ENCODE measurements at places on chromosomes 12 and 14. TPM values are rescaled to one million over a fixed set of nuclear protein-coding genes. Genes with fewer than 3 reads are reported as not detected.

GRCh38 chr14:63773504-63773903 lies 45.6 kb upstream of the SGPP1 start:
- no peaks in the 10 kb centered on the region for H3K27me3 ChIP-seq
- H3K27ac ChIP-seq: no peak overlapping the region
- H3K4me1 ChIP-seq: peaks cover 2% of the 10 kb centered on the region
- no peak for DNase-seq

GRCh38 chr14:93112891-93113677 lies 2.6 kb downstream of the ITPK1 start:
- H3K36me3 ChIP-seq: peaks cover 4% of the 10 kb centered on the region
- no peaks in the 10 kb centered on the region for H3K27me3 ChIP-seq
- DNase-seq: peak; percentile 81
- peak overlapping the region; percentile 82 for H3K4me3 ChIP-seq
- H3K27ac ChIP-seq: no peak overlapping the region

DNA sequence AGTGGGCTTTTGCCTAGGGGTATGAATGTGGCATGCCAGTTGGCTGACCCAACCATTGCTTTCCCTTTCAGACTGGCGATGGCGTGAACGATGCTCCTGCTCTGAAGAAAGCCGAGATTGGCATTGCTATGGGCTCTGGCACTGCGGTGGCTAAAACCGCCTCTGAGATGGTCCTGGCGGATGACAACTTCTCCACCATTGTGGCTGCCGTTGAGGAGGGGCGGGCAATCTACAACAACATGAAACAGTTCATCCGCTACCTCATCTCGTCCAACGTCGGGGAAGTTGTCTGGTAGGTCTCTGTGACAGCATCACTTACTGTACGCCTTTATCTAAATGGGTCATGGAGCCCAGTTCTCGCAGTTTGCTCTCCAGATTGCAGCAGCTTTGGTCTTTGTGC lies 61.1 kb downstream of the ATP2A2 start:
- peaks cover 93% of the 10 kb centered on the region for H3K36me3 ChIP-seq
- H3K27me3 ChIP-seq: no peaks in the 10 kb centered on the region
- no peak overlapping the region for H3K27ac ChIP-seq
- H3K4me1 ChIP-seq: no peaks in the 10 kb centered on the region
- H3K4me3 ChIP-seq: no peak overlapping the region

The SERPINA5 gene
- total RNA-seq: 0.14 TPM

- peaks cover 20% of the 10 kb centered on the region for H3K4me1 ChIP-seq
- no peak overlapping the region for H3K27ac ChIP-seq
- no peaks in the 10 kb centered on the region for H3K27me3 ChIP-seq
- no peak overlapping the region for H3K4me3 ChIP-seq
- DNase-seq: peak; percentile 84
Observed at GRCh38 chr12:50314636-50315312, 31.5 kb upstream of the LIMA1 start.

The CHMP4A gene
- 29.1 TPM for total RNA-seq

DNA sequence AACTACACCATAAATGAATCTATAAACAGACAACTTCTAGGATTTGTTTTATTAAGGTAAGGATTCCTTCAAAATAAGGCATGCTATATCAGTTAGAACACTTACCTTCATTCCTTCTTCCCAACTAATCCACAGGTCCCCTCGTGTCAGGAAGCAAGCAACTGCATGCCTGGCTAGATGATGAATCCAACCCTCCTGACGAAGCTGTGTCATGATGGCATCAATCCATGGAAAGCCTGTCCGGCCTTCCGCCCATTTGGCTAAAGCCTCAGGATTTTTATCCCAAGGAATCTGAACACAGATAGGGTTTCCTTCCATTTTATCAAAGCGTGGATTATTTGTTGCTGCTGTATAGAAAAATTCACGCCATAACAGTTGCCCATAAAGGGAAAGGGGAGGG lies 12.5 kb upstream of the MTERF2 start:
- H3K36me3 ChIP-seq: peaks cover 36% of the 10 kb centered on the region
- no peak overlapping the region for H3K27ac ChIP-seq
- H3K4me3 ChIP-seq: no peak overlapping the region
- H3K4me1 ChIP-seq: no peaks in the 10 kb centered on the region
- H3K27me3 ChIP-seq: no peaks in the 10 kb centered on the region

The RASSF8 gene
- 24.5 TPM for total RNA-seq

DNA sequence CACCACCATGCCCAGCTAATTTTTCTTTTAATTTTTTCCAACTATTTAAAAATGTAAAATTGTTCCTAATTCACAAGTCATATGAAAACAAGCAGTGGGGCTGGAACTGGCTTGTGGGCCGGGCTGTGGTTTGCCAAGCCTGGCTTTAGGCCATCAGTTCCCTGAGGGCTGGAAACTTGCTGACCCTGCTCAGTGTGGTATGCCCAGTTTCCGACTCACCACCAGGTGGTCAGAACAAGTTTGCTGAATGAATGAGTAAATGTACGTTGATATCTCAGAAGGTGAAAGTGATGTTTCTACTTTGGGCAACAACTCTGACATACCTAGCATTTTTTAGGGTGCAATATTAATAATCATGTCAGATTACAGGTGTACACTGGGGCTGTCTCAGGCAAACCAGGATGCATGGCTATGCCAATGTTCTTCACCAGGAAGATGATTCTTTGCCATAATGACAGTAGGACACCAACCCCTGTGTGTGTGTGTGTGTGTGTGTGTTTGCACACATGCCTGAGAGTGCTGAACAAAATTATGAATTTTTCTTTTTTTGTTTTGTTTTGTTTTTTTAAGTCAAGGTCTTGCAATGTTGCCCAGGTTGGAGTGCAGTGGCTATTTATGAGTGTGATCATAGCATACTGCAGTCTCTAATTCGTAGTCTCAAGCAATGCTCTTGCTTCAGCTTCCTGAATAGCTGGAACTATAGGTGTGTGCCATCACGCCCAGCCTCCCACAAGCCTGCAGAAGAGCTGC lies 106.1 kb downstream of the PTPN11 start:
- H3K27me3 ChIP-seq: no peaks in the 10 kb centered on the region
- H3K4me1 ChIP-seq: no peaks in the 10 kb centered on the region
- peak; percentile 35 for DNase-seq
- H3K36me3 ChIP-seq: no peaks in the 10 kb centered on the region
- H3K4me3 ChIP-seq: no peak overlapping the region
- no peak overlapping the region for H3K27ac ChIP-seq

The PRB2 gene
- total RNA-seq: not detected

DNA sequence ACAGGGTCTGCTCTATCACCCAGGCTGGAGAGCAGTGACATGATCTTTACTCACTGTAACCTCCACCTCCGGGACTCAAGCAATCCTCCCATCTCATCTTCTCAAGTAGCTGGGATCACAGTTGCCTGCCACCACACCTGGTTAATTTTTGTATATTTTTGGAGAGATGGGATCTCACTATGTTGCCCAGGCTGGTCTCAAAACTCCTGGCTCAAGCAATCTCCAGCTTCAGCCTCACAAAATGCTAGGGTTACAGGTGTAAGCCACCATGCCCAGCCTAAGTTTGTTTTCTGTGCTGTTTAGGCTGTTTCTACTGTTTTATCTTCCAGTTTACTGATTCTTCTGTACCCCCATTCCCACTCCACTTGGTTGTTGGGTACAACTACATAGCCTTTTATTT lies 66.3 kb downstream of the INSM2 start:
- peaks cover 12% of the 10 kb centered on the region for H3K36me3 ChIP-seq
- H3K4me1 ChIP-seq: no peaks in the 10 kb centered on the region

DNA sequence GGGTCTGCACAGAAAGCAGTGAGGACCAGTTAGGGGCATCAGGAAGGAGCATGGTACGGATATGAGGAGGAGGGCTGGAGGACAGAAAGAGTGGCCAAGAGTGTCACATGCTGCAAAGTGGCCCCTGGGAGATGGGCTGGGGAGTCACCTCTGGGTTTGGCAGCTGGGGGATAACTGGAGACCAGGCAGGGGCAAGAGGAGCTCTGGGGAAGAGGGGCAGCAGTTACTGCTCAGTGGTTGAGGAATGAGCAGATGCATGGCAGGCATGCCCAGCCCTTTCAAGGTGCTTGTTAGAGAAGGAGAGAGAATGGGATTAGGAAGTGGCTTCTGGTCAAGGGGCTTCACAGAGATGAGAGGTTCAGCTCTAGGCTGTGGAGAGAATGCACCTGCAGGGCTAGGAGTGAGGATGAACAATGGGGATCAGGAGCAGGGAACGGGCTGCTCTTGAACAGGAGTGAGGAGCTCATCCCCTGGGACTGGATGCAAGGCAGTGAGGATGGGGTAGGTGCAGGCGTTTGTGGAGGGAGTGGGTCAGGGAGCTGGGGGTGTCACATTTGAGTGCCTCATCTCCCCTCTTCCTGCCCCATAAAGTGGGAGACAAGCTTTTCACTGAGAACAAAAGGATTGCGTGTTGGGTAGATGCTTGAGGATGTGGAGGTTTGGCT lies 127.5 kb downstream of the PAPOLA start:
- H3K27me3 ChIP-seq: no peaks in the 10 kb centered on the region
- no peaks in the 10 kb centered on the region for H3K4me1 ChIP-seq
- H3K36me3 ChIP-seq: no peaks in the 10 kb centered on the region
- no peak overlapping the region for H3K4me3 ChIP-seq
- DNase-seq: no peak
- H3K27ac ChIP-seq: no peak overlapping the region

DNA sequence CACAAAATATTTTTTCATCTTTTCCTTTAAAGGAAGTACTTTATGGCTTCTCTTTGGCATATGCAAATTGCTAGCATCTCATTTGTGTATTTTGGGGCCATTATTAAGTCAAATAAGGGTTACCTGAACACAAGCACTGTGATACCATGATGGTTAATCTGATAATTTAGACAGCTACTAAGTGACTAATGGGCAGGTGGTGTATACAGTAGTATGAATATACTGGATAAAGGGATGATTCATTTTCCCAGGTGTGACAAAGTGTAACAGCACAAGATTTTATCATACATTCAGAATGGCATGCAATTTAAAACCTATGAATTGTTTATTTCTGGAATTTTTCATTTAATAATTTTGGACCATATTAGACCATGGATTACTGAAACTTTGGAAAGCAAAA lies 27.2 kb upstream of the ANO4 start:
- no peaks in the 10 kb centered on the region for H3K27me3 ChIP-seq
- DNase-seq: no peak
- no peaks in the 10 kb centered on the region for H3K4me1 ChIP-seq
- H3K27ac ChIP-seq: no peak overlapping the region

GRCh38 chr14:94571395-94571794 lies 9.8 kb upstream of the SERPINA5 start:
- no peaks in the 10 kb centered on the region for H3K27me3 ChIP-seq
- DNase-seq: no peak
- H3K36me3 ChIP-seq: no peaks in the 10 kb centered on the region
- no peak overlapping the region for H3K27ac ChIP-seq
- H3K4me1 ChIP-seq: no peaks in the 10 kb centered on the region

DNA sequence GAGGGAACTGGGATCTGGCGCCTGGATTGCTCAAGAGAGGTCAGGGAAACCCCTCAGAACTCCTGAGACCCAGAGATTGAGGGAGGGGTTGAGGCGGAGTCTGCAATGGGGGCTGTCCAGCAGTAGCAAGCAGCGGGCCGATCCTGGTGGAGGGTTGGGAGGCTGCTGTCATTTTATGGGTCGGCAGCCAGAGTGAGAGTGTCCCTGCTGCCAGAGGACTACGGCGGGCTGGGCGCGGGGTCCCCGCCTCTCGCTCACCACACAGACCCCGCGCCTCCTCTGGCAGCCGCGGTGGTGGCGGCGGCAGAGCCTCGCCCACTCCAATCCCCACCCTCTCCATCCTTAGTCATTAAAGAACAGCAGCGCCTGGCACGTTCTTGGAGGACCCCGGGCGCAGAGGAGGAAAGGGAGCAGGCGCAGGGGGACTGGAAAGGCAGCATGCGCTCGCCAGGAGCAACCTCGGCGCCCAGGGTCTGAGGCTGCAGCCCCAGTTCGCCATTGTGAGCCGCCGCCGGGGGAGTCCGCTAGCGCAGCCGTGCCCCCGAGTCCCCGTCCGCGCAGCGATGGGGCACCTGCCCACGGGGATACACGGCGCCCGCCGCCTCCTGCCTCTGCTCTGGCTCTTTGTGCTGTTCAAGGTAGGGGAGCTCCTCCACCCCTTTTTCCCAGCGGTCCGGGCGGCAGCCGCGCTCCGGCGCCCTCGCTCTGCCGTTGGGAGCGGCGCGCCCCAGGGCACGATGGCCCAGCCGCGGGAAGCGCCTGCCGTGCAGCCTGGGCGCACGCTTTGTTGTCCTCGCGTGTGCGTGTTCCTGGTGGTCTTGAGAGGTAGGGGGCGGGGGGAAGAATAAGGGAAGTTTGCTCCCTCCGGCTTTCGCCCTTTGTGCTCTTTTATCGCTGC lies at the start of gene PTPRO:
TSS of gene PTPRO (plus strand) at position 345 of the 898 bp plus-strand sequence.
- no peaks in the 10 kb centered on the region for H3K4me1 ChIP-seq
- DNase-seq: peak; percentile 7
- H3K36me3 ChIP-seq: no peaks in the 10 kb centered on the region
- H3K27me3 ChIP-seq: no peaks in the 10 kb centered on the region
- H3K27ac ChIP-seq: no peak within 1 kb of the TSS
- peak within 1 kb of the TSS; percentile 40 for H3K4me3 ChIP-seq

- no peaks in the 10 kb centered on the region for H3K36me3 ChIP-seq
- no peaks in the 10 kb centered on the region for H3K27me3 ChIP-seq
- H3K4me1 ChIP-seq: peaks cover 22% of the 10 kb centered on the region
- H3K27ac ChIP-seq: no peak overlapping the region
- no peak overlapping the region for H3K4me3 ChIP-seq
Observed at GRCh38 chr14:100117633-100118395, 41.6 kb downstream of the DEGS2 start.

DNA sequence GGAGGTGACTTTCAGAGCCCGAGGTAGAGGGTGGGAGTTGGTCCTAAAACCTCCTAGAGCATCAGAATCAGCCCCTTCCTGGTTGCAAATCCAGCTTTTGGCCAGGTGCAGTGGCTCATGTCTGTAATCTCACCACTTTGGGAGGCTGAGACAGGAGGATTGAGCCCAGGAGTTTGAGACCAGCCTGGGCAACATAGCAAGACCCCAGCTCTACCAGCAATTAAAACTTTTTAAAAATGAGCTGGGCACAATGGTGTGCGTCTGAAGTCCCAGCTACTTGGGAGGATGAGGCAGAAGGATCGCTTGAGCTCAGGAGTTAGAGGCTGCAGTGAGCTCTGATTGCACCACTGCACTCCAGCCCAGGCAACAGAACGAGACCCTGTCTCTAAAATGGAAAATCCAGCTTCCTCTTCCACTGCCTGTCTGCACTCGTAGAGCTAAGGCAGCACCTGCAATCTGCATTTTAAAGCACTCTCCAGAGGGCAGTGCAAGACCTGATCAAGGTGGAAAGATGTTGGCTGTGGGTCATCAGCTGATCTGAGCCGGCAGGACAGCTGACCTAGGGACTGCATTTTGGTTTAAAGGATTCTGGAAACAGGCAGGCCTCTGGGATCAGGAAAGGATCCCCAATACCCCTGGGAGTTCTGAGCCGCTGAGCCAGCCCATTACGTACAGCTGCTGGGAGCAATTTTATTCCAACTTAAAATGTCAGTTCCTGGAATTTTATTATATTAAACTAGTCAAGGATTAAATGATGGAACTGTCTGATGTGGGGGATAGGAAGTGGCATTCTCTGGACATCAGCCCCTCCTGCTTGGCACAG lies 1.8 kb upstream of the TESC start:
- DNase-seq: no peak
- no peak overlapping the region for H3K27ac ChIP-seq

- H3K4me1 ChIP-seq: peaks cover 32% of the 10 kb centered on the region
- no peak overlapping the region for H3K4me3 ChIP-seq
- H3K27me3 ChIP-seq: no peaks in the 10 kb centered on the region
- H3K36me3 ChIP-seq: no peaks in the 10 kb centered on the region
- no peak overlapping the region for H3K27ac ChIP-seq
- DNase-seq: no peak
Observed at GRCh38 chr12:93135286-93136239, 206.5 kb upstream of the EEA1 start.

The KCNK10 gene
- total RNA-seq: 0.13 TPM

All from SJCRH30 (cell line).